Left ventricle myocardium superior (tissue), 1 donor: ENCODE measurements at places on chromosomes 7 and 10.

- DNase-seq: no peak
These were observed 8.8 kb upstream of the C10orf71 start for GRCh38 chr10:49290131-49290530.

- no peak for DNase-seq
These were observed 3.5 kb upstream of the EN2 start for GRCh38 chr7:155454183-155455112.

GRCh38 chr7:38051311-38051710 is 126.7 kb upstream of the STARD3NL start:
- no peak for DNase-seq

DNA sequence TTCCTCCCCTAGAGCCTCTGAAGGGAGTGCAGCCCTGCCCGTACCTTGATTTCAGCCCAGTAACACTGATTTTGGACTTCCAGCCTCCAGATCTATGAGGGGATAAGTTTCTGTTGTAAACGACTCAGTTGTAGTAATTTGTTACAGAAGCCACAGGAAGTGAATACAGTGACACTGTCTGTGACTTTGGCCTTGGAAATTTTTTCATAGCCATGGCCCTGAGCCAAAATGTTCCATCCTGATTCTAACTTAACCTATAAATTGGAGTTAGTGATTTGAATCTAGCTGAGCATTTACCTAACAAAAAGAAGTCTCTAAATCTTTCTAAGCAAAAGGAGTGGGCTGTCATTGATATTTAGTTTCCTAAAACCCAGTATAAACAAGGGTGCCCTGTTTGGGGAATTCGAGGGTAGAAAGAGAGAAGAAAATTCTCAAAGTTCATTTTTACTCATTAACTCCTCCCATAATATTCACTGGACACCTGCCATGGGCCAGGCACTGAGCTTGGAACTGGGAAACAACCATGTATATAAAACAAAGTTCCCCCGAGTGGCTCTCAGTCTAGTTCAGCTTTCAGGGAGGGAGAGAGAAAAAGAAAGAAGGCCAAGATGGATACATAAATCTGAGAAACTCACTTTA is 162.3 kb downstream of the SKIDA1 start:
- no peak for DNase-seq

DNA sequence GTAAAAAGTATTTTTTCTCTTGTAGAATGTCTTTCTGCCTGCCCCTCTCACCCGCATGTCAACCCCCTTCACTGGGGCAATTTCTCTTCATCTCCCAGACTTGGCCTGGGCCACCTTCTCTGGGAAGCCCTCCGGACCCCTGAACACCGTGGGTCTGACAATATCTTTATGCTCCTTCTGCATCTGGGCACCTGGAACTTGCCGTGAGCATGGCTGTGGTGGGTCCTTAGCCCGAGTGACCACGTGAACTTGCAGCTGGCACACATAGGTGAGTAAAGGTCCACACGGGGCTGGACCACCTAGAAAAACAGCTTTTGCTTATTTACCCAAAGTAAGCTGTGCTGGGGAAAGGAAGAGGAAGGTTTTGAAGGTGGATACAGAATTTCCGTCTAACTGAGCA is 600.2 kb downstream of the DNAJB6 start:
- no peak for DNase-seq

GRCh38 chr10:71831646-71832552 is 19.2 kb downstream of the PSAP start:
- no peak for DNase-seq

DNA sequence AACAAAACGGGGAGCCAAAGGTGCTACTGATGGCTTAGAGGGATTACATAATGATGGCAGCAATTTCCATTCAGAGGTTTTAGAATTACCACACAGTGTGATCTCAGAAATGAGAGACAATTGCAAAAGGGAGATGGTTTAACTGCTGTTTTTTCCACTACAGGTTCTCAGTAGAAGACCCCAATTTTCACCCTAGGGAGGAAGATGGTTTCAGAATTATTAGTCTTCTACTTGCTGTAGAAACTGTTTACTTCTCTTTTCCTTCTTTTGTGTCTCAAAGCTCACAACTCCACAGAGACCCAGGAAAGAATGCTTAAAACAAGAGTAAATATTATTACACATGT is 226.5 kb downstream of the INHBA start:
- no peak for DNase-seq

DNA sequence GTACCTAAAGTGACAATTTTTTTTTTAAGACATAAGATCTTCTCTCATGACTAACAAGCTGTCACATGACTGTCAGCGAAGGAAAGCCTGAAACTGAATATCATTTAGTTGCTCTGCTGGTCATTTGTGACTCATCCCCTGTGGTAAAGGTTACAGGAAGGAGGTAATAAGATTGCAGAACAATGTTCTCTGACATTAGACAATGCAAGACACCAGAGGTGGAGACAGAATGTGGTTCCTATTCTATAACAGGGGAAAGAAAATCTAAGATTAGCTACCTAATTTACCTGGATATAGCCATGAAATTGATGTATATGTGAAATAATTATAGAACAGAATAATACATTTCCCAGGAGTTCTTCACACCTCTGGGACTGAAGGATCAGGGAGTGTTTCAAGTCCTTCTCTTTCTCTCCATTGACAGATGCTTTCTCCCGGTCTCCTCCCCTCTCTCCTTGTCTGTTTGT is 47.7 kb downstream of the LRGUK start:
- no peak for DNase-seq

GRCh38 chr7:2726316-2727018 is 38.5 kb downstream of the AMZ1 start:
- no peak for DNase-seq

- DNase-seq: no peak
These were observed 50.0 kb upstream of the ANK3 start for GRCh38 chr10:60439641-60440040.

- no peak for DNase-seq
These were observed 149.8 kb downstream of the AMPH start for GRCh38 chr7:38481401-38481800.
